Inflammatory macrophage treated with lipopolysaccharide for 4 hours (primary cell): ENCODE measurements at places on chromosomes 4 and X.
A peak's percentile ranks its signal among the peaks of the same experiment; 100 is the strongest.

DNA sequence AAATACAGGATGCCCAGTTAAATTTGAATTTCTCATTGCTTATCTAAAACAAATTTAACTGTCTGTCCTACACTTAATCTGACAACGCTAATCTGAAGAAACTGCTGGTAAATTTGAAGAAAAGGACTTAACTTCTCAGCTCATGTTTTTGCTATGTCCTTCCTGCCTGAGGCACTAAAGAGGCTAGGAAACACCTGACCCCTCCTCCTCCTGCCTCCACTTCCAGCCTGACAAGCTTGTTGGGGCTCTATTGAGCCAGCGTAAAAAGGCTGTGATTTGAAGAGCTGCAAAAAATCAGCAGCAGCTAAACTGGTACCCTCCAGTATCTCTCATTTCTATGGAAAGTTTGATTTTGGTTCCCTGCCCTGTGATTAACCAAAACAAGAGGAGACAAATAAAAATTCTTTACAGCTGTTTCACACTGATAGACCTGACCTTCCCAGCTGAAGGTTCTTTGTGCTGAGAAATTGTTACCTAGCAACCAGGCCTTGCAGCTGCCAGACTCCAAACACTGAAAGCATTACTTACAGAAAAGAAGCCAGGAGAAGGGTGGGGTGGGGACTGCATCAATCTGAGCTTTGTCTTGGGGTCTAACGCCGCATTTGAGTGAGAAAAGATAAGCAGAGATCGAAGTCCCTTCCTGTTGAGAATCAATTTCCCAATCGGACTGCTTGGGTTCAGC lies 35.0 kb downstream of the DCX start:
- DNase-seq: no peak

GRCh38 chrX:39843318-39843717 lies 254.4 kb downstream of the BCOR start:
- DNase-seq: no peak

- no peak for DNase-seq
Observed at GRCh38 chr4:188930822-188931221, 791.6 kb downstream of the TRIML1 start.

- no peak for DNase-seq
Observed at GRCh38 chrX:134545510-134545909, 85.5 kb downstream of the HPRT1 start.

GRCh38 chr4:37749398-37749988 lies 63.3 kb upstream of the RELL1 start:
- peak; percentile 75 for DNase-seq

DNA sequence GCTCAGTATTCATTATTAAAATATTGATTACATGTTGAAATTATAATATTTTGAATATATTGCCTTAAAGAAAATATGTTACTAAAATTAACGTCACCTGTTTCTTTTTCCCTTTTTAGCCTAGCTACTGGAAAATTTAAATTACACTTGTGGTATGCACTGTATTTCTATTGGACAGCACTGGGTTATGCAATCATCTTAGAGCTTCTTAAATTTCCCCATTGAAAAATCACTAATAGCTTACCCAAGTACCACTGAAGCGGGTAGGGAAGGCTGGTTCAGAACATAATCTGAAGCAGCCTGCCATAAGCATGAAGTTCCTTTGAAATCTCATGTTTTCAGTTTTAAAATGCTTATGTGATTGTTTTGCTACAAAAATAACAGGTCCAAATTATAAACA lies 49.5 kb upstream of the TFDP3 start:
- DNase-seq: no peak

DNA sequence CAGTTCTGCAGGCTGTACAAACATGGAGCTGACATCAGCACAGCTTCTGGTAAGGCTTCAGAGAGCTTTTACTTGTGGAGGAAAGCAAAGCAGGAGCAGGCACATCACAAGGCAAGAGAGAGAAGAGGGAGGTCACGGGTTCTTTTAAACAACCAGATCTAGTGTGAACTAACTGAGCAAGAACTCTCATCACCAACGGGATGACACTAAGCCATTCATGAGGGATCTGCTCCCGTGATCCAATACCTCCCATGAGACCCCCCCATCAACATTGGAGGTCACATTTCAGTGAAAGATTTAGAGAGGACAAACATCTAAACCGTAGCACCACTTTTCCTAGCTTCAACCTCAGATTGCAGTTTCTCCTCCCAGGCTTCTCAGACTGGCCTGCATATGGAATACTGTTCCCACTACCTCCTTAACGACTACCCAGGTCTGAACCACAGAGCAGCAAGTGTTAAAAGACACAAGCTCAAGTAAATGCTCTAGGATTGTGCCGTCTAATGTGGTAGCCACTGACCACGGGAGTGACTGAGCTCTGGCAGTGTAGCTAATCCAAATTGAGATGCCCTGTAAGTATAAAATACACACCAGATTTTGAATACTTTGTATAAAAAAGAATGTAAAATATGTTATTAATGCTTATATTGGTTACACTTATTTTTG lies 192.7 kb downstream of the PTTG2 start:
- DNase-seq: no peak

GRCh38 chr4:31045724-31046318 lies 325.7 kb downstream of the PCDH7 start:
- no peak for DNase-seq
